Activated T-cell treated with anti-CD3 and anti-CD28 coated beads for 1 hour (primary cell): ENCODE measurements at places on chromosomes 16 and 17.

DNA sequence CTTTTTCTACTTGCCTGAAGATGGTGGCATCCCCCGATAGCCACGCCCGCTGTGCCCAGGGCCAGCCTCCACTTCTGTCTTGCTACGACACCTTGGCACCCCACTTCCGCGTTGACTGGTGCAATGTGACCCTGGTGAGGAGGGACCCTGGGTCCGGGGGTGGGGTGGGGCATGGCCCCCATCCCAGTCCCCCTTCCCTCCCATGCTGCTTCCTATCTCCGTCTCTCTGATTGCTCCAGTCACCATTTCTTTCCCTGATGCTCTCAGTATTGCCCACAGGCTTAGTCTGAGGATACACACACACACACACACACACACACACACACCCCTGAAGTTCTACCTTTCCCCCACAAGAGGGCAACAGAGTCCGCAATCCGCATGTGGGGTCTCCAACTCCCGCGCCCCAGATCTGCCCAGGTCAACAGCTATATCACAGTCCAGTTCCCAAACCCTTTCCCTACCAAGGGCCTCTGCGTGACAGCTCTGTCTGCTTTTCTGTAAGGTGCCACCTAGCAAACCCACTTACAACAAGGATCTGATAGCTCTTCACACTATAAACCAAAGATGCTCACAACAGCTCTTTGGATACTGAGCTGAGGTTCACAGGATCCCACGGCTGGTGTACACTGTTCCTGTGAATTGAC, 3.4 kb downstream of the SGCA start:
- DNase-seq: peak; percentile 36

- no peak for DNase-seq
Observed at GRCh38 chr16:31110106-31111034, 2.2 kb downstream of the BCKDK start.

GRCh38 chr16:716200-716568, 1.3 kb downstream of the METRN start:
- no peak for DNase-seq

GRCh38 chr17:66507103-66507923, 204.9 kb downstream of the PRKCA start:
- no peak for DNase-seq
